ENCODE measurements at places on chromosomes 7 and 10.

GRCh38 chr10:18607503-18608378 is 43.6 kb downstream of the NSUN6 start:
- no peak for DNase-seq

- no peak for DNase-seq
Measured at GRCh38 chr10:103665162-103665889, 171.8 kb downstream of the NEURL1 start.

DNA sequence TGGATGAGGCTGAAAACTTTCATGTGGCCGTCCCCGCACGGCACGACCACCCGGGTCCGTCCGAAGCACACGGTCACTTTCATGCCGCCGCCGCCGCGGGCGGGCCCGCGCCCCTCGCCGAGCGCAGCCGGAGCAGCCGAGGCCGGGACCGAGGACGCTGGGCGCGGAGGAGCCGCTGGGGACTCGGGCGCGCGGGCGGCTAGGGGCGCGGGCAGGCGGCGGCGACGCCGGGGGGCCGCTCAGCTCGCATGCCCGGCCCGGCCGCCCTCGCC is 247 bp downstream of the PARD3 start:
- no peak for DNase-seq

DNA sequence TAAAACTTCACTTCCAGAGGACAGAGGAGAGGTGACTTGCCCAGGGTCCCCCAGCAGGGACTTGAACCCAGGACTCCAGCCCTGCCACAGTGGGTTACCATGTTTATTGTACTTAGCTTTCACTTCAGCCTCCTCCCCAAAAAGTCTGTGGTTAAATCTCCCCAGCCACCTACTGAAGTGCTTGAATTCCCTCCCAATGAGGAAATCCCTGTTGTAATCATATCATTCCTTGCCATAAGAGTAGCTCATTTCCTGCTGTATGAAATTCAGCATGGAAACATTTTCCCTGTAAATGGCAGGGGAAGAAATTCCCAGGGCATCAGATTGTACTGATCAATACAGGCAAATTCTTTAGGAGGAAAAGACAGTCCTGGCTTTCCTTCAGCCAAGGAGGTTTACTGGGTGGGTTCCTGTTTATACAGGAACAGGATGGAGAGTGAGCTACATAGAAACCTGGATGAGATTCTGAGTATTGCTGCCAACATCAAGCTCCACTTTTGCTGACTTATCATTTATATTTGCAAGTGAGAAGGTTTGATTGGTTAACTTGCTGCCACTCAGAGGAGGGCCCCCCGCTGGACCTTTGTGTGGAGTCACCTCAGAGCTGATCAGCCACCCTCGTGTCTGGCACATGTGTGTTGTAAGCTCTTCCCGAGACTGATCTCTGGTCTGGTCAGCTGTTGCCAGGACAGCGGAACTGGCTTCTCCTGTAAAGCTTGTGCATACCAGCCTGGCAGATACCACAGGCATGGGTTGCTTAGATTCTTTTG is 16.4 kb upstream of the PDZD8 start:
- no peak for DNase-seq

DNA sequence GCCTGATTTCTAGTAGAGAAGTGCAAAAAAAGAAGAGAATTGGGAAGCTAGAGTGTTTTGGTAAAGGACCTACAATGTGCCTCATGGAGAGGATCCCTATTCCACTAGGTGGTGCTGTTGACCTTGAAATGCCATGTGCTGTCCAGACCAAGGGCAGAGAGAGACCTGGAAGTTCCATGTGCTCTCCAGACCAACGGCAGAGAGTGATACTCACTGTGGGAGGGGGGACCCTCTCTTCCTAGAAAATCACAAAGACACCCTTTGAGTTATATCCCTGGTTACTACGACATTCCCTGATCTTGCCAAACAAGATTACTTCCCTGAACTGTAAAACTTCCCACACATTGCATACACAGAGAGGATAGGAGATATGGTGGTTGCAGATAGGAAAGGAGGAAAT is 212.7 kb upstream of the ZNF804B start:
- DNase-seq = peak; percentile 18

- DNase-seq = no peak
Measured at GRCh38 chr7:50181081-50181480, 88.0 kb upstream of the ZPBP start.

GRCh38 chr10:21910798-21911197 is 92.7 kb downstream of the DNAJC1 start:
- no peak for DNase-seq

- no peak for DNase-seq
Measured at GRCh38 chr7:41134300-41135255, 568.3 kb downstream of the INHBA start.

DNA sequence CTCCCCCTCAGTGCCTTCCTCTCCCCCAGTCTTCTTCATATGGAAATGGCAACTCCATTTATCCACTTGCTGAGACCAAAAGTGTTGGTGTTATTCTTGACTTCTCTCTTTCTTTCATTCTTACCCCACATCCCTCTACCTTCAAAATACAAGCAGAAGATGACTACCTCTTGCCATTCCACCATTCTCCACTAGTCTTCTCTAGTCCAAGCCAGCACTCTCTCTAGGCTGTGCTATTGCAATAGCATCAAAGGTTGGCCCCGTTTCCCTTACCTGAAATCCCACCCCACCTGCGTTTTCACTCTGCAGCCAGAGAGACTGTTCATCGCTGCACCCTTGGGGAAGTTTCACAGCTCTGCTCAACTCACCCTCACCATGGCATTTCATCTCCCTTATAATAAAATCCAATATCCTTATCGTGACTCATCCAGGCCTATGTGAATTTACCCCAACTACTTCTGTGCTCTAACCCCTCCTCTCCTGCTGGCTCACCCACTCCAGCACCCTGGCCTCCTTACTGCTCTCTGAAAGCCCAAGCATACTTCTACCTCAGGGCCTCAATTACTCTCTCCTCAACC is 109.1 kb downstream of the LSM5 start:
- DNase-seq = no peak

DNA sequence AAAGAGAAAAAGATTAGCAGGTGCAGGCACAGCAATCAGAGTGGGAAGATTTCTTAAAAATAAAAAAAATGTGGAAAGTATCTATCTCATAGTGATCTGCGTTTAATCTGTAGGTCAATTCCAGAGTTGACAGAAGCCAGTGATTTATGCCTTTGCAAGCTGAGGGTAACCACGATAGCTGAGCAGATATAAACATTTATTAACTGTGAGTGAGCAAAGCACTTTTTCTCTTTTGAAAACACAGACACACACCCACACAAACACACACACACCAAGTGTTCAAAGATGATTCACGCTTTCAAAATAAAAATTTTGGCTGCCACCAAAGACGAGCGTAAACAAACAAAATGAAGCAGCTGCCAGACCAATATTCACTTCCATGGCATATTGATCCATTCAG is 243.2 kb upstream of the SLC26A5 start:
- peak; percentile 70 for DNase-seq

DNA sequence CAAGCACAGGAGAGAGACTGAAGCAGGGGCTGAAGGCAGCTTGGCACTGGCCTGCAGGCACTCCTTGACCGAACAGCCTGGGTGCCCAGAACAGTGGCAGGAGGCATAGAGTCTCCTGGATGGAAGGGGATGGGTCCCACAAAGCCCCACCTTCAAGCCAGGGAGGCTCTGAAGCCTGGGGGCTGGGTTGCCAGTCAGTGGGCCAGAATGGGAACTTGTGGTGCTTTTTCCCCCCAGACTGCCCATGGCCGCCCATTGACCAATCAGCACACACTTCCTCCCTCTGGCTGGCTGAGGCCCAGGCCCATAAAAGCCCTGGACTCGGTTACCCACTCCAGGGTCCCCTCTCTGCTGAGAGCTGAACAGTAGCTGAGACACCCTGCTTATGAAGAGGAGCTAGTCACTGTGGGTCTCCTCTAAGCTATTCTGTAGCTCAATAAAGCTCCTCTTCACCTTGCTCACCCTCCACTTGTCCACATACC is 109.6 kb downstream of the ELAPOR2 start:
- DNase-seq = no peak

DNA sequence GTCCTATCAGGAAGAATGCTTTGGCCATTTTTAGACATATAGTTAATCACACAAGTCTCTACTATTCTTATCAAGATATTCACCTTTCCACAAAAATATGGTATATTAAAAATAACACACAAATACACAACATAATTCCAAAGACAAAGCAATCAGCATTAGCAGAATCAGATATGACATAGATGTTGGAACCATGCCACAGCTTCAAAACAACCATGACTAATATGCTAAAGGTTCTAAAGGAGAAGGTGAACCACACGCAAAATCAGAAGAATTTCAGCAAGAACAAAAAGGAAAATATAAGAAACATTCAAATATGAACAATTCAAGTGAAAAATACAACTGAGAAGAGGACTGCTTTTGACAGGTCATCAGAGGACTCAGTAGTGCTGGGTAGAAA is 670.2 kb upstream of the SORCS1 start:
- no peak for DNase-seq

- no peak for DNase-seq
Measured at GRCh38 chr7:44366986-44367385, 41.6 kb upstream of the CAMK2B start.

DNA sequence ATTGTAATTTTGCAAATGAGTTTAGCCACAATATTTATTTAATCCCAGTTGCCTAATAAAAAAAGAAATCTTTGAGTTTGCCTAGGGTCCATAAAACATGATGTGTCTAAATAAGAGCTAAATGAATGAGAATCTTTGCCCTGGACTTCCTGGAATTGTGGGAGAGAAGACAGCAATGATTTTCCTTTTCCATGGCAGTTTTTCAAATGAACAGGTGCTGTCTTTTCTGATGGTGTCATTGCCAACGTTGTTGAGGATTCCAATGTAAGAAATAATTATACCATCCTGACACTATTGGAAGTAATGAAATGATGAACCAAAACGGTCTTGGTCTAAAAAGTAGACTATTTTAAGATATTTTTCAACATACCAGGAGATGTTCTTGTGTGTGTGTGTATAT is 984.7 kb upstream of the CELF2 start:
- no peak for DNase-seq

- DNase-seq = no peak
Measured at GRCh38 chr7:129438839-129439651, 4.8 kb downstream of the STRIP2 start.

DNA sequence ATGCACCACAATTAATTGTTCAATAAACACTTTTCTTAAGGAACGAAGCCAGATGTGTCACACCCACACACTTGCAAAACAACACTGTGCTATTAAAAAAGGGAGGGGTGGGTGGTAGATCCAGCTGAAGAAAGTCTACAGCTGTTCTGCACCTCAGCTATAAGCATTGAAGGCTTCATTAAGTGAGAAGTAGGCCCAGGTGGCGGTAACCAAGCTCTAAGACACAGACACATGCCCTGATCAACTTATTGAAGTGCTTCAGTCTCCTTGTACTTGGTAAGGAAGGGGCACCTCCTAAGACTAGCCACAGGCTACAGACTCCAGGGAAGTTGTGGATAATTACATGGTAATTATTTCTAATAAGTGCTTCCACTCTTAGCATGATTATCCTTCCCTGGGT is 4.5 kb upstream of the CPVL start:
- no peak for DNase-seq

- DNase-seq = no peak
Measured at GRCh38 chr7:149604521-149604920, 106.9 kb upstream of the ZNF746 start.

DNA sequence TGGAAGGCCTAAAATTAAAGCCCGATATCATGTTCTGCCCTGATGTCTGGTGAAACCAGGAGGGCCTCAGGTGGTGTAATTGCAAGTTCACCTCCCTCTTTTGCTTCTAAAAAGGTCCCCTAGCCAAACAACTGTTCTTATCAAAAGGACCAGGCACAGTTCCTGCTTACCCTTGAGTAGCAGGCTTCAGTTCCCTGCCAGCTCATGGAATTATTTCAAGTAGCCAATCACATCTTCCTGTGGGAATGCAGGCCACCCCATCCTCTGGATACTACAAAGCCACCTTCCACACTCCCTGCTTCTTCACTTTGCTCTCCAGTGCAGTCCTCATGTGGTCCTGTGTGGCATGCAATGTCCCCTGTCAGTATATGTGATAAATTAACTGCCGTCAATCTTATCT is 97.7 kb upstream of the GALNT17 start:
- no peak for DNase-seq

DNA sequence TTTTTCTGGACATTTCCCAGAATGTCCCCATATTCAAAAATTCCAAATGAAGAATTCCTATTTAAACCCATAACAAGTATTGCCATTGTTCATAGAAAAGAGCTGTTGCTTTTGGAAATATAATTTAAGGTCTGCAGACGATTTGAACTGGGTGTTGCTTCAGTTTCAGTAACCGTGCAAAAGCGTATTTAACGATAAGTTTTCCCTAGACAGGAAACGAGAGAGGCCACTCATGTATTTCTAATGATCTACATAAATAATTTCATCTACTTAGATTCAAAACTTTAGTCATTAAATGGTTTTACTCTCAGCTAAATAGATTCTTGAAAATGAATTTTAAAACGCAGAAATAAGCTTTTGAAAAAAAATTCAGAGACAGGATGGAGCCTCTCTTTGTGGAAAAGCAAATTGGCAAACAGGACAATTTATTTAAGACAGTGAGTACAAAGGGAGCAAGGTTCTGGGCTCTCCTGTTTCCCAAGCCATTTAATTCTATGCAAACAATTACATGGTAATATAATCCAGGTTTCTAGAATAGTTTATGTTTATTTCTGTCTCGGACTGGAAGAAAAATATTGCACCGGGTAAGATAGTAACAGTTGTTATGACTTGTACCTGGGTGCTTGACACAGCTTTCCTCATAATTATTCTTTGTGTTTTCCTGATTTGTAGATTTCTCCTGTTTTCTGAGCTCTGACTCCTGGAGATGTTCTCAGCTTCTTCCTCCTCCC is 263.0 kb downstream of the BAMBI start:
- DNase-seq = peak; percentile 94

DNA sequence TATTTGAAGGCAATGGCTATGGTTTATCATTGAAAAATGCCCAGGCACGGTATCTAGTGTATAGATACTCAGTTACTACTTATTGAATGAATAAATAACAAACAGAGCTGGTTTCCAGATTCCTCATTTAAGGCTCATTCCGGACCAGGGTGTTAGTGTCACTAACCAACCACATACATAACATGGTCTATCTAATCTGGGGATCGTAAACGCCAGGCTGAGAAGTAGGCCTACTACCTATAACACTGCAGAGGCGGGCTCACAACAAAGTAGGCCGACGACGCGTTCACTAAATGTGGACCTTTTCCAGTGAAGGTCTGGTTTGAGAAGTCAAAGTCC is 423 bp downstream of the LSM5 start:
- no peak for DNase-seq

GRCh38 chr7:35760143-35760745 is 40.6 kb upstream of the SEPTIN7 start:
- no peak for DNase-seq

GRCh38 chr10:7123774-7124173 is 287.1 kb downstream of the SFMBT2 start:
- no peak for DNase-seq

- DNase-seq = no peak
Measured at GRCh38 chr7:48242846-48243245, 71.6 kb downstream of the ABCA13 start.

- DNase-seq = no peak
Measured at GRCh38 chr7:43868181-43868580, 1.1 kb downstream of the MRPS24 start.
